ENCODE measurements at places on chromosomes 1 and 21. TPM values are rescaled to one million over a fixed set of nuclear protein-coding genes. Genes with fewer than 3 reads are reported as not detected.

The PYHIN1 gene
- 12.0 TPM for total RNA-seq

- H3K4me1 ChIP-seq = peaks cover 16% of the 10 kb centered on the region
- H3K36me3 ChIP-seq = no peaks in the 10 kb centered on the region
- no peak for DNase-seq
- H3K4me3 ChIP-seq = no peak overlapping the region
- no peaks in the 10 kb centered on the region for H3K27me3 ChIP-seq
Measured at GRCh38 chr21:42670884-42671283, 17.5 kb downstream of the PDE9A start.

DNA sequence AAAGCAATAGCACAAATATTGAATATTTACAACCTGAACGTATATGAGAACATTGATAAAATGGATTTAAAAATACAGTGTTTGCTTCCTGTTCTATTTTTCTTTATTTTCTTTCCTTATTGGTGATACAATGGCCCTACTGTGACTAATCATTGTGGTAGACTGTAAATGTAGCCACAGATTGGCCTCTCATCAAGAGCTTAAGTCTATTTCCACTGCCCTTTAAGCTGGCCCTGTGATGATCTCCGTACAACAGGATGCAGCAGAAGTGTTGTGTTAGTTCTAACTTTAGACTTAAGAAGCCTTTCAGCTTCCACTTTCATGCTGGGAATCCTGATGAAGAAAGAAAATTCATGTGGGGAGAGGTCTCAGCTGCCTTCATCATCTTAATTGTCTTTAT is 285.6 kb upstream of the B3GALT2 start:
- no peaks in the 10 kb centered on the region for H3K36me3 ChIP-seq
- DNase-seq = no peak
- no peak overlapping the region for H3K4me3 ChIP-seq
- peaks cover 7% of the 10 kb centered on the region for H3K4me1 ChIP-seq

DNA sequence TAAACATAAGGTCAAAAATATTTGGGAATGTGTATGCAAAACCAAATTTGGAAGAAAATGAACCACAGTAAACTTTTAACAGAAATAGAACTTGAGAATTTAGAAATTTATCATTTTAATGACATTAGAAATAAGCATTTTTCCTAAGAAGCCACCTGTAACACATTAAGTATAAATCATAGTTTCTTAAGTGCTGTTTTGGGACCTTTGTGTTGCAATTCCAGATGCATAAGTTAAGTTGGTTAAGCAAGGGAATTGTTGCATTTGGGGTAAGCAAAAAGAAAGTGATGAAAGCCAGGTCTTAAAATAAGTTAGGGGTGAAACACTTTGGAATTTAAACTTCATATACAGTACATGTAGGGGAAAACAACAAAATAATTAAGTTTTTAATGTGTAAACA is 49.8 kb downstream of the CDKN2C start:
- no peaks in the 10 kb centered on the region for H3K27me3 ChIP-seq
- H3K4me3 ChIP-seq = no peak overlapping the region
- no peaks in the 10 kb centered on the region for H3K36me3 ChIP-seq
- no peaks in the 10 kb centered on the region for H3K4me1 ChIP-seq
- DNase-seq = no peak

- H3K36me3 ChIP-seq = peaks cover 20% of the 10 kb centered on the region
- no peaks in the 10 kb centered on the region for H3K27me3 ChIP-seq
- peaks cover 24% of the 10 kb centered on the region for H3K4me1 ChIP-seq
- DNase-seq = no peak
- H3K27ac ChIP-seq = no peak overlapping the region
- H3K4me3 ChIP-seq = no peak overlapping the region
Measured at GRCh38 chr1:145843031-145843430, 2.4 kb upstream of the NUDT17 start.
